ENCODE measurements at places on chromosomes 2 and 18.

GRCh38 chr2:161115205-161115604 lies 45.0 kb upstream of the TANK start:
- DNase-seq, result no peak

- DNase-seq, result no peak
These were observed 9.0 kb downstream of the DCDC2C start for GRCh38 chr2:3712424-3712823.

DNA sequence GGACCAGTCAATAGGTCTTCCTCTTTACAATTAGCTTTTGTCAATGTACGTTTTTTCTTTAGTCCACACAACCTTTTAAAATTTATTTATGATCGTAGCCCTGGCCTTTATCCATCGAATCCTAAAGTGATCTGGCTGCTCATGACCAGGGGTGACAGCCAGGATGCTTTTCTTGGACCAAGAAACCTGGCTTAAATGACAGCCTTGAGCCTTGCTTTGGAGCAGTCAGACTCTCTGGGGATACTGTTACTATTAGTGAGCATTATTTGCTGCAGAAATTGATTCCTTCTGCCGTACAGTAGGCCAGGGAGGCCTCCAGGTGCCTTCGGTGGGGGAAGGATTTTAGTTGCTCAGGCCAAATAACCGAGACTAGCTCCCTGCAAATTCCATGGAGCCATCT lies 70.2 kb downstream of the AGAP1 start:
- no peak for DNase-seq

- no peak for DNase-seq
These were observed 78.3 kb downstream of the RTP5 start for GRCh38 chr2:241947876-241948275.

- peak; percentile 50 for DNase-seq
These were observed 22.0 kb downstream of the SMAD7 start for GRCh38 chr18:48928787-48929186.

DNA sequence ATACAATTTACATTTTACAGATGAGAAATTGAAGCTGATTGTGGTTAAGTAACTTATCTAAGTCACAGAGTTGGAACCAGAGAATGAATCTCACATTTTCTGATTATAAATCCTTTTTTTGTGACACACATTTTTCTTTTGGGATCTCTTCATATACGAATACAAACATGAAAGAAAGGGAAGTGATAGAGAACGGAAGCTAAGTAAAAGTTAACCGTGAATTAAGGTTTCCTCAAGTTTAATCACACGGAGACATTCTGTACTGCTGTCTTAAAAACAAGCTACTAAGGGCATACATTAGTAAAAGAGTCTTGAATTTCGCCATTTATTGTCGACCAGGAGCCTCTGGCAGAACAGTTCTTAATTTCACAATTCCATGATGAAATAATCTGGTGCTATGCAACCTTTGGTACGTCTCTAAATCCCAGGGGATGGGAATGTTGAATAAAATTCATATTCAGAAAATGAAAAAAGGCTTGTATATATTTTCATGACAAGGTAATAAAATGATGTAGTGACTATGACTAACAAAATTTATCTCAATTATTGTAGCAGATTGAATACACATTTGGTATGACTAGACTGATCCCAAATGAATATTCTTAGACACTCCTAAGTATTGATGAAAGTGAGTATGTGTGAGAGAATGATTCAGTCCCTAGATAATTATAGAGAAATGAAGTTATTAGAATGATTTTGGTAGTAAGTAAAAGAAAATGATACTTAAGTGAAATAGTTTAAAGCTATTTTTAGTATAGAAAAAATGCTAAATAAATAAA lies 40.3 kb upstream of the ZSWIM2 start:
- DNase-seq, result no peak

DNA sequence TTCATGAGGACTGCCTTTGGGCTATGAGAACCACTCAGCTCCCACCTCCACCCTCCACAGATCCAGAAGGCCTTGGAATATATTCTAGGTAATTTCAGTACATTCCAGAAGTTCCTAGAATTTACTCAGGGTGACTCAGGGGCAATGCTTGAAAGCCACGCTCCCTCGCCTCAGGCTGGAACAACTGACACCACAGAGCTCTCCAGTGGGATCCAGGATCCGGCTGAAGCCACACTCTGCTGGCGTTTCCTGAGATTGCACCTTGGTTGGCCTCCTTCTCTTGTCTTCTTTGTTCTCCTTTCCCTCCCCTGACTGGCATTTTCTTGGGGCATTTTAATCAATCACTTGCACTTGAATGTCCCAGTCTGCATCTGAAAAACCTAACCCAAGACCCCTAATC lies 92.6 kb upstream of the KCNE4 start:
- no peak for DNase-seq

- peak; percentile 17 for DNase-seq
These were observed 61.4 kb downstream of the TGOLN2 start for GRCh38 chr2:85266146-85267041.

DNA sequence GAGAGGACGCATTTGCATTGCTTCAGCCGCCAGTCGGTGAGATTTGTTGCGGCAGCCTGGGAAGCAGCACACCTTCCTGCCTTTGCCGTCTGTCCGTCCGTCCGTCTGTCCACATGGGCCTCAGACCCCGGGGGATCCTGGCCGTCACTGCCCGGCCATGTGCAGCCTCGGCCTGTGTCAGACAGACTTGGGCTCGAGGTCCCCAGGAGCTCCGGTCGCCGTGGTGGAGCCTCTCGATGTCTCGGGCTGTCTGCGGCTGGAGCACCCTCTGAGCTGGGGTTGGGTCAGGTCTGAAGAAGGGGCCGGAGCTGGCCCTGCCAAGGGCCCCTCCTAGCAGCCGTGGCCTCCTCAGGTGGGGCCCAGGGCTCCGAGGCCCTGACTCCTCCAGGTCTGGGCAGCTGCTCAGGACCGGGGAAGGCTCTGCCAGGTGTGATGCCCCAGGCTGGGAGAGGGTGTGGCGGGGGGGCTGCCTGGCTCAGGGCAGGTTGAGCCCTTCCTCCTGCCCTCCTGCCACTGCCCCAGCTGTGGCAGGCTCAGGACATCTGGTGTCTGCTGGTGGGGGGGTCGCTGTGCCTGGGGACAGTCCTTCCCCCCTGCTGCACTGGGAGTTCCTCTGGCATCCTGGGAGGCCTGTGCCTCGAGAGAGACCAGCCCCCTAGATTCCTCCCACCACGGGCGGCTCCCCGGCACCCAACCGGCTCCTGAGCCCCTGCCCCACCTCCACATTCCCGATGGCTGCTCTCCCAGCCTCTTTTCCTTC lies 11.8 kb downstream of the NEU4 start:
- DNase-seq, result no peak

GRCh38 chr2:102442967-102443828 lies 20.2 kb downstream of the IL18RAP start:
- DNase-seq, result no peak

DNA sequence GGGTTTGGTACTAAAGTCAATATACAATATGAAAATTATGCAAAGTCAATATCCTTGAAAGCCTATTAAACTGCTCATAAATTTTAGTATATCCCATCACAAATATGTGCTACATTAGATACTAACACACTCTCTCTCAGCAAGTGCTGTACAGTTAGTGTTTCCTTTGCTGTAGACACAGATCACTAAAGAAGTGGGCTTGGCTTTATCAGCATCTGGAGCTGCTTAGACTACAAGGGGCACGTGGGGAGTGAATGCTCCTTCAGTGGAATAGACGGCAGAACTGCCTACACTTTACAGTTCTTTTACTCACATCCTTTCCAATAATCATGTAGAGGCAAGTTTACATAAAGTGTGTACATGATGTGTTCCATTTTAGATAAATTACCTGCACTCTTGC lies 26.0 kb upstream of the EFEMP1 start:
- DNase-seq, result no peak

GRCh38 chr18:711310-711656 lies 1.1 kb downstream of the ENOSF1 start:
- no peak for DNase-seq

DNA sequence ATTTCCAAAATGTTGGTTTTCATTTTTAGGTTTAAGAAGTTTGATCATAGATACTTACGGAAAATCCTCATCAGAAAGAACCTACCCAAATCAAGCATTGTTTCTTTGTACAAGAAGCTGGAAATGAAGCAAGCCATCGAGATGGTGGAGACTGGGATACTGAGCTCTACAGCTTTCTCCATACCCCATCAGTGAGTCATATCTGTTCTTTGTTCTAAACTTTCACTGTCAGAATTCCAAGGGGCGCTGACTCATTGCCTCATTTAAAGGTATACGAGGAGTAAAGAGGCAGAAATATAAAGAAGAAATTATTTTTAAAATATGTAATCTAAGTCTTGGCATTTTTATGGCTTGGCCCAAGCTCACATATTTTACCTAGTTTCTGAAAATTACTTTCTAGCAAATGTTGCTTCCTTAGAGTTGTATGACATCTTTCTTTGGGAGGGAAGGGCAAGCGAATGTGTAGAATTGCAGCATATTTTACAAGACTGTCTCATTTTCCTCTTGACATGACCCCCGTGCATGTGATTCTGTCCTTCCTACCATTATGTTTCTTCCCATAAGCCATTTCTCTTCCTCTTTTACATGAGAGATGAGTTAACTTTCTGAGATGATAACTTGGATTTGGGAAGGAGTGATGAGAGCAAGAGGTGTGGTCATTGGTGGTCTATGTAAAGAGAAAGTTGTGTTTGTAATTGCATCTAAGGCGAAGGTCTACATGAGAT lies 41.2 kb downstream of the SLC9A4 start:
- DNase-seq, result no peak

DNA sequence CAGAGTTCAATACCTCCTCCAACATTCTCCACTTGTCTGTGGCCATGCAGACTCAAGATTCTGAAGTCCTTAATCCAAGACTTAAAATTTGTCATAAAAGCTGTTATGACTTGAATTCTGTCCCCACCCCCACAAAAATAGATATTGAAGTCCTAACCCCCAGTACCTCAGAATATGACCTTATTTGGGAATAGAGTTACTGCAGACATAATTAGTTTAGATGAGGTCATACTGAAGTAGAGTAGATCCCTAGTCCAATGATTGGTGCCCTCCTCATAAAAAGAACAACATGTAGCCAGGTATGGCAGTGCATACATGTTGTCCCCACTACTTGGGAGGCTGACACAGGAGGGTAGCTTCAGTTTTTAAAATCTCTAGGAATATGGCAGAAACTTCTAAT lies 9.2 kb downstream of the TPGS2 start:
- DNase-seq, result no peak

DNA sequence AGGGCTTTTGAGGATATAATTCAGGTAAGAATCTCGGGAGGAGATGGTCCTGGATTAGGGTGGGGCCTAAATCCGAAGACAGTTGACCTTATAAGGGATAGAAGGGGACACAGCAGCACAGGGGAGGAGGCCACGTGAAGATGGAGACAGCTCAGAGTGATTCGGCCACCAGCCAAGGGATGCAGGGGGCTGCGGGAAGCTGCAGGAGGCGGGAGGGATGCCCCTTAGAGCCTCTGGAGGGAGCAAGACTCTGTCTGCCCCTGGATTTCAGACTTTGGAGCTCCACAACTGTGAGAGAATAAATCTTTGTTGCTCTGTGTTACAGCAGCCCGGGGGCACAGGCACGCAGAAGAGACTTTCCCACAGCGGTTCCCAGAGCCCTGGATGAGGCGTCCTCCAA lies 143.7 kb downstream of the ASB1 start:
- DNase-seq, result no peak

GRCh38 chr2:26640331-26640745 lies 828 bp downstream of the CIB4 start:
- no peak for DNase-seq

DNA sequence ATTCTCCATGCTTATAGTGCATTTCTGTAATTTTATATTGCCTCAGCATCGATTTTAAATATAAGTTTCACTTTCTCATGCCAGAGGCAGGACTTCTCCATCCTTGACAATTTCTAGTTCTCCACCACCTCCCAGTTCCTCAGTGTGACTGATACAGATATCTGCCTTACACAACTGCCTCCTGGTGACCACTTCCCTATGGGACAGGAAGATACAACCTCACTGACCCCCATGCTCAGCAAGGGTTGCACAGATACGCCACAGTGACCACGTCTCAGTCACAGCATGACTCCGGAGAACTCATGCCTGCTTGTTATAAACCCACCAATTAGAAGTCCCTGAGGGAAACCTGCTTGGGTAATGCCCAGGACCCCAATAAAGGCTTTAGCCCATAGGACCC lies 284.0 kb upstream of the MC4R start:
- no peak for DNase-seq

DNA sequence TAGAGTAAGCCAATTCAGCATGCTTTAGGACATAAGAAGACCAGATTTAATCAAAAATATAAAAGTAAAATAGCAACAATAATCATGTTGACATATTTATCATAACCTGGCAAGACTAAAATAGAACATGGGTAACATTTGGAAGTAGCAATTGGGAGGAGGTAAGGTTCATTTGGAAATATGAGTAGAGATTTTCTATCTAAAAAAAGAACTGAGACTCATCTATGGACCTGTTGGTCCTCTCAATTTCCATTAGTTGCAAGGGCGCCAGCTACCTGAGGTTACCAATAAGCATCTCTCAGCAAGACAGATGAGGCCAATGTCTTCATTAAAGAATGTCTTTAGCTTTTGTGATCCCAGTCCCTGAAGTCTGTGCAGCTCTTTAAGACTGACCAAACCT lies 196.0 kb downstream of the IRS1 start:
- DNase-seq, result no peak

- no peak for DNase-seq
These were observed 58.6 kb downstream of the KCNG2 start for GRCh38 chr18:79856119-79857007.

DNA sequence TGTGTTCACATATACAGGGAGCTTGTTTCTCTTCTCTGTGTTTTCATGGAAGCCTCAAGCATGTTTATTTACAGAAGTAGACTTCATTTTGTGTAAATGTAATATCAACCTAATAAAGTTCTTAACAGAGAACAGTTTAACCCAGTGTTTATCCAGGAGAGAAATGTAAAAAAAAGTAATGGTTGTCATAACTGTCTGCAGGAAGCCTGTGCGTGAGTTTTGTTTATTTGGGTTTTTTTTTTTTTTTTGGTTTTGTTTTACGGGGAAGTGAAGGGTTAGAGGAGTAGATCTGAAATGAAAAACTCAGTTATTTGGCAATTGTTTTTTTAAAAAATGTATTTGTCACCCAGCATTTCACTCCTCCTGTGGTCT lies 124.7 kb downstream of the RAPGEF4 start:
- no peak for DNase-seq

GRCh38 chr18:63850020-63850419 lies 37.5 kb upstream of the SERPINB2 start:
- peak; percentile 2 for DNase-seq

DNA sequence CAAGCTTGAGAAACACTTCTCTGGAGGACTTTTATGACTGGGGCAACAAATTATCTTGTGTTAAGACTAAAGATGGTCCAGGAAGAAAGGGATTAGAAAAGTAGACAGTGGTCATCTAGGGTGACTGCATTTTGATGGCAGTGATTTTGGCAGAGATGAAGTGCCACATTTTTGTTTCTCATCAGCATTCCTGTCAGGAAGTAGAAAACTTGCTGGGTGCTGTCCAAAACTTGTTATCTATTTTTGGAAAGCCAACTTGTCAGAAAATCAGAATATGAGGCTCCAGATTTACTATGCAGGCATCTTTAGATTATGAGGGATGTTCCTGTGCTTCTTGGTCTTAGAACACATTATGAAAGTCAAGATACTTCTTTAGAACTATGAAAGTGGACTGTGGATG lies 29.0 kb upstream of the CALCRL start:
- no peak for DNase-seq

GRCh38 chr2:46701152-46701551 lies 214.5 kb downstream of the MCFD2 start:
- no peak for DNase-seq

- DNase-seq, result no peak
These were observed 113.1 kb upstream of the XIRP2 start for GRCh38 chr2:166775176-166775575.

All from hypothalamus (tissue), 51 donors.